GM23248 (cell line): ENCODE measurements at places on chromosomes 6 and 20. TPM values are rescaled to one million over a fixed set of nuclear protein-coding genes. Genes with fewer than 3 reads are reported as not detected.

GRCh38 chr6:40996591-40997233, 42.3 kb downstream of the UNC5CL start:
- peaks cover under 1% of the 10 kb centered on the region; the same call in 1 of the 2 replicates for H3K27me3 ChIP-seq
- DNase-seq: no peak
- no peak overlapping the region for H3K4me3 ChIP-seq
- H3K4me1 ChIP-seq: peaks cover 10% of the 10 kb centered on the region
- no peak overlapping the region for H3K27ac ChIP-seq

DNA sequence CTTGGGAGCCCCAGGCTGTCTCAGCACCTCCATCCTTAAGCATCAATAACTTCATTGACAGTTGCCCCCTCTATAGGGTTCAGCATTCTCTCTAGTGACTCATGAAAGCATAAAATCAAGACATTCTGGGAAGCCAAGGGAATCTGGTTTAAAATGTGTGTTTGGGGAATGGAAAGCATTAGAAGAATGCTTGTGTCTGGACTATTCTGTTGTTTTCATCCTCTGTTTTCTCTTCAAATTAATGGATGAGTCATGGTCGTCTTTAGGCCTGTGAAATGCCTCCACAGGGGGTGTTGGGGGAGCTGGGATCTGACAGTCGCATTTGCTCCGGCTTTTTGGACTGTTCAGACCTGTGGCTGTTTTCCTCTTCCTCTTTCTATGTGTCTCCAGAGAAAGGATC, 279.7 kb downstream of the CDC5L start:
- peak overlapping the region; percentile 66 for H3K27ac ChIP-seq
- H3K36me3 ChIP-seq: no peaks in the 10 kb centered on the region
- peak; percentile 94 for DNase-seq
- no peak overlapping the region for H3K4me3 ChIP-seq
- no peaks in the 10 kb centered on the region for H3K27me3 ChIP-seq
- H3K4me1 ChIP-seq: peaks cover 60% of the 10 kb centered on the region

The CST4 gene
- not detected in 2 replicates for total RNA-seq

- DNase-seq: no peak
- no peak overlapping the region for H3K4me3 ChIP-seq
- peaks cover 5% of the 10 kb centered on the region; the same call in 1 of the 2 replicates for H3K27me3 ChIP-seq
- H3K4me1 ChIP-seq: peaks cover 3% of the 10 kb centered on the region; the same call in 1 of the 2 replicates
- H3K27ac ChIP-seq: no peak overlapping the region
- no peaks in the 10 kb centered on the region for H3K36me3 ChIP-seq
Measured at GRCh38 chr6:104537872-104538271, 321.8 kb downstream of the HACE1 start.

The MCCD1 gene
- not detected in 2 replicates for total RNA-seq

The HCRTR2 gene
- total RNA-seq: not detected in 2 replicates

The OR2J1 gene
- total RNA-seq: not detected in 2 replicates

The FAM209A gene
- total RNA-seq: not detected in 2 replicates

DNA sequence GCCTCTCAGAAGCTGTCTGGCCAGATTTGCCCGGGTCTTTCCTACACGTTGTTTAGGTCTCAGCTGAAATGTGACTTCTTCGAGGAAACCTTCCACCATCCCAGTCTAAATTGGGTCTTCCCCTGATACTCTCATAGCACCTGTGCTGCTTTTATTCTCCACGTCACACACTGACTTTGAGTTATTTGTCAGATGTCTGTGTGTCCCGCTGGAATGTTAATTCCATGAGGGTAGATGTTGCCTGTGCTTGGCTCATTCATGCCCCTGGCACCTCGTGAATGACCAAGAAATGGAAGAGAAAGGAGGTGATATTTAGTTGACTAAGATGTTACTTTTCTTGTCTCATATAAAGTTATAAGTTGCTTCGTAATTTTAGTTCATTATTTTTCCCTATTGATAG, 197.8 kb downstream of the TMEM242 start:
- DNase-seq: no peak
- H3K4me1 ChIP-seq: 0 out of 2 replicates have a peak, but pooled peaks cover 3% of the 10 kb centered on the region
- no peaks in the 10 kb centered on the region for H3K27me3 ChIP-seq
- H3K36me3 ChIP-seq: no peaks in the 10 kb centered on the region

- H3K36me3 ChIP-seq: no peaks in the 10 kb centered on the region
- no peak overlapping the region for H3K27ac ChIP-seq
- peak; percentile 83 for DNase-seq
- H3K4me1 ChIP-seq: peaks cover 11% of the 10 kb centered on the region
- 0 out of 2 replicates have a peak overlapping the region, but pooled peaks have one; percentile 3 for H3K4me3 ChIP-seq
- H3K27me3 ChIP-seq: no peaks in the 10 kb centered on the region
Measured at GRCh38 chr6:141169419-141169818, 963.3 kb upstream of the GJE1 start.

- no peaks in the 10 kb centered on the region for H3K36me3 ChIP-seq
- H3K27ac ChIP-seq: peak overlapping the region; percentile 61
- H3K4me1 ChIP-seq: peaks cover 31% of the 10 kb centered on the region
Measured at GRCh38 chr20:50152394-50153152, 950 bp downstream of the PEDS1 start.

DNA sequence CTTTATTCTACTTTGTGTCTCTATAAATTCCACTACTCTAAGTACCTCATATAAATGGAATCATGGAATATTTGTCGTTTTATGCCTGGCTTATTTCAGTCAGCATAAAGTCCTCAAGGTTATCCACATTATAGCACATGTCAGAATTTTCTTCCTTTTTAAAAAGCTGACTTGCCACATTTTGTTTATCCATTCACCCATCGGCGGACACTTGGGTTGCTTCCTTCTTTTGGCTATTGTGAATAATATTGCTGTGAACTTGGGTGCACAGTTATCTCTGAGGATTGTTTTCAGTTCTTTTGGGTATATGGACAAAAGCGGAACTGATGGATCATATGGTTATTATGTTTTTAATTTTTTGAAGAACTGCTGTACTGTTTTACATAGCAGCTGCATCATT, 39.1 kb upstream of the ME1 start:
- no peak overlapping the region for H3K4me3 ChIP-seq
- H3K27me3 ChIP-seq: no peaks in the 10 kb centered on the region; the same call in 1 of the 2 replicates
- no peaks in the 10 kb centered on the region for H3K4me1 ChIP-seq
- no peak for DNase-seq

GRCh38 chr20:8434326-8434876, 302.3 kb downstream of the PLCB1 start:
- DNase-seq: peak; percentile 21
- no peaks in the 10 kb centered on the region for H3K27me3 ChIP-seq
- no peaks in the 10 kb centered on the region for H3K36me3 ChIP-seq

The PTCRA gene
- total RNA-seq: not detected in 2 replicates

GRCh38 chr6:113735491-113735890, 121.7 kb upstream of the MARCKS start:
- no peaks in the 10 kb centered on the region for H3K36me3 ChIP-seq
- H3K4me1 ChIP-seq: peaks cover 8% of the 10 kb centered on the region
- no peak overlapping the region for H3K27ac ChIP-seq
- no peak overlapping the region for H3K4me3 ChIP-seq

DNA sequence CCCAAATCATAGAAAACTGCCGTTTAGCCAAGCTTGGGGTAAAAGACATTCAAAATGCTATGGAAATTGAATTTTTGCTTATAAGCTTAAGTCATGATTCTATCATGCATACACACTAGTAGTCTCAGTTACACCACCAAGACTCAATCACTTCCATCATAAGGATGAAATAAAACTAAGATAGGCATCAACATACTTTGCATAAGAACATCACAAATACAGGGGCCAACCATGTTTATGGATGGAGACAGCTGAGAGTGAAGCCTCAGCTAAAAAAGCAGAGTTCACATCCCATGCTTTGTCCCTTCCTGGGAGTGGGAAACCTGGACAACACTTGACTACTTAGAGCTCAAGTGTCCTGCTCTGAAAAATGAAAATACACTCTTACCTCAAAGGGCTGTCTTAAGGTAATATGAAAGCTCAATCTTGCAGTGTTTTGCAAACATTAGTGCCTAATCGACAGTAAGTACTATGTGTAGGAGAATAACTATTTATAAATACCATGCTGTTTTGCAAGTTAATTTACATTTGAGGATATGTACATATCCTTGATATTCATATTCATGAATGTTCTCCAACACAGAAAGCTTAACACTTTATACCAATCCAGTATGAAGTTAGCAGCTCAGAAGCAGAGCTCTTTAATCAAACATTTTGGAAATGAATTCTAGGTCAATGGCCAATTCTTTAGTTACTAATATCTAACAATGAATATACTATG, 32.0 kb upstream of the SMIM28 start:
- H3K36me3 ChIP-seq: no peaks in the 10 kb centered on the region
- H3K27me3 ChIP-seq: no peaks in the 10 kb centered on the region
- no peak for DNase-seq

The HLA-DQB1 gene
- total RNA-seq: not detected in 2 replicates

GRCh38 chr6:19697744-19698290, 139.4 kb upstream of the ID4 start:
- peaks cover 3% of the 10 kb centered on the region for H3K27me3 ChIP-seq
- peaks cover 8% of the 10 kb centered on the region; the same call in 1 of the 2 replicates for H3K4me1 ChIP-seq
- DNase-seq: peak; percentile 91
- H3K27ac ChIP-seq: no peak overlapping the region
- no peak overlapping the region for H3K4me3 ChIP-seq
- no peaks in the 10 kb centered on the region for H3K36me3 ChIP-seq

The OPN5 gene
- not detected in 2 replicates for total RNA-seq

- H3K36me3 ChIP-seq: no peaks in the 10 kb centered on the region
- no peak for DNase-seq
- H3K4me3 ChIP-seq: no peak overlapping the region
- H3K27me3 ChIP-seq: no peaks in the 10 kb centered on the region
Measured at GRCh38 chr6:39678914-39679313, 46.3 kb downstream of the KIF6 start.

The ARMC12 gene
- total RNA-seq: not detected in 2 replicates

- H3K36me3 ChIP-seq: no peaks in the 10 kb centered on the region
- DNase-seq: no peak
- H3K27me3 ChIP-seq: no peaks in the 10 kb centered on the region
- no peaks in the 10 kb centered on the region; the same call in 1 of the 2 replicates for H3K4me1 ChIP-seq
- H3K4me3 ChIP-seq: no peak overlapping the region
Measured at GRCh38 chr20:53797085-53797484, 203.4 kb upstream of the ZNF217 start.

The SLC4A11 gene
- 0.63 and 0.65 TPM in 2 replicates for total RNA-seq

DNA sequence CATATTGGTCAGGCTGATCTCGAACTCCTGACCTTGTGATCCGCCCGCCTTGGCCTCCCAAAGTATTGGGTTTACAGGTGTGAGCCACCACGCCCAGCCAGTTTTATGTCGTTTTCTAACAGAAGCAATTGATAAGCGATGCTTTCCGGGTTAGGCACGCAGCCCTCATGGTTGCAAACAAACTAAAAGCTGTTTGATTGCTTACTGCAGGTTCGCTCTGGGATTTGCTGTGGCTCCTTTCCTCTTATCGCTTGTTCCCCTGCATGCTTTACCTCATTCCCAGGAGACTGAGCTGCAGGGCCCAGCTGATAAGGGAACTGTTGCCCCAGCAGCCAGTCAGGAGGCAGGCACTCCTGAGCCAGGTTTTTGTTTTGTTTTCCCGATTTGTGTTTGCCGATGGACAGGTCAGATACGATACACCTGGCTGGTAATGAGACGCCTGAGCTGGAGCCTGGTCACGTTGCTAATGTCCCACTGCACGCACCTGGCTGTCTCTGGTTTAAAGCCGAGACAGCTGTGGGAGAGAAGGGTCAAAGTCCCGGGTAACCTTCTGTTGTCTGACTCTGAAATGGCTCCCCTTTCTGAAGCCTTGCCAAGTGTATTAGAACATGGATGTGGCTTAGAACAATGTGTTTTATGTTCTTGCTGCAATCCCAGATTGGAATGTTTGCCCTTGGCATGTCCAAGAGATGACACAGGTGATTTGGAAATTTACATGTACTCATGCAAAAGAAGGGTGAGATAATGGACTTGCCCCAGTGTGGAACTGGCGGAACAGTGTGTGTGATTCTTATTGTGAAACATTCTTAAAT, 19.9 kb downstream of the DSP start:
- no peak overlapping the region for H3K4me3 ChIP-seq
- no peaks in the 10 kb centered on the region for H3K27me3 ChIP-seq
- no peak overlapping the region for H3K27ac ChIP-seq
- peaks cover 63% of the 10 kb centered on the region for H3K36me3 ChIP-seq
- DNase-seq: peak; percentile 51

- H3K36me3 ChIP-seq: no peaks in the 10 kb centered on the region
- no peaks in the 10 kb centered on the region for H3K27me3 ChIP-seq
- peak; percentile 73 for DNase-seq
- H3K27ac ChIP-seq: peak overlapping the region; percentile 50
Measured at GRCh38 chr6:25229671-25230321, 49.4 kb upstream of the CARMIL1 start.

DNA sequence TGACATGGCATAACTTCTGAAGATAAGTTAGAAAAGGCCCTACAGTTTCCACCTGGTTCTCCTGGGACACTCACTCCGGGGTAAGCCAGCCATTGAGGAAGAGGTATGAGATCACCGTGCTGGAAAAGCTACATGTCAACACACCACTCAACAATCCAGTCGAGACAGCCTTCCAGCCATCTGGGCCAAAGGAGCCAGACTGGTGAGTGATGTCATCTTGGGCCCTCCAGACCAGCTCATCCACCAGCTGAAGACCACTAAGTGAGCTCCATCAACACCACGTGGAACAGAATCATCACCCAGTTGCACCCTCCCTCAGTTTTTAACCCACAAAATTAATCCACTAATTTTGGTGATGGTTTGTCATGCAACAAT, 32.3 kb upstream of the RSPO4 start:
- H3K36me3 ChIP-seq: no peaks in the 10 kb centered on the region
- H3K4me1 ChIP-seq: no peaks in the 10 kb centered on the region
- DNase-seq: peak; percentile 12

GRCh38 chr6:11463398-11463780, 74.2 kb upstream of the TMEM170B start:
- no peak for DNase-seq
- H3K27me3 ChIP-seq: no peaks in the 10 kb centered on the region
- H3K4me1 ChIP-seq: no peaks in the 10 kb centered on the region

GRCh38 chr6:112163295-112164257, 76.2 kb downstream of the FAM229B start:
- no peaks in the 10 kb centered on the region for H3K4me1 ChIP-seq
- H3K4me3 ChIP-seq: no peak overlapping the region
- DNase-seq: peak; percentile 46
- H3K27me3 ChIP-seq: no peaks in the 10 kb centered on the region
- H3K27ac ChIP-seq: no peak overlapping the region

DNA sequence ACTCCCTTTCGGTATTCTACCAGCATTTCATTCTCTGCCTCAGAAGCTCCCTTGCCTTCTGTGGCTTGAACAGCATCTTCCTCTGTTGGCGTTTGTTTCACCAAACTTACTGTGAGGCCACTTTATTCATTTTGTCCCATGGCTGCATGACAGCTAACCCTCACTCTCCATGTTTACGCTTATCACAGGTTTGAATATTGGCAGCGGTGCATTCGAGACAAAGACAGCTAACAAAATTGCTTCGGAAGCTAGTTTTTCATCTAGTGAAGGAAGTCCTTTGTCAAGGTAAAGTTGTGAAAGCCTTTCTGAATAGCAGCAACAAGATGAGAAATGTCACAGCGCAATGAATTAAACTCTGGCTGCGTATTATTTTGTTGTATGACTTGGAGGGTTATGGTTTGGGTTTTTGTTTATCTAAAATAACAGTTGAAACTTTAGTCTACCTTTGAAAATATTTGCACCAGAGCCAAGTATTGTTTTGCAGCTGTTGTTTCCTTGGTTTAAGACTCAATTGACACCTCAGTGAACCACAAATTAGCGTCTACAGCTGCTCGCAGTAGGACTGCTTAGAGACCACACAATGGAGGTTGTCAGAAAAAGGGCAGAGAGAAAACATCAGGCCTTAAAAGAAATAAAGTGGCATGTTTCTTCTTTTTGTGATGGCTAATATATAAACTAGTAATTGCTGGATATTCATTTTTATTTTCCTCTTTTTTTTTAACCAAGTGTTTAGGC, 70.4 kb upstream of the XRN2 start:
- peaks cover 8% of the 10 kb centered on the region; the same call in 1 of the 2 replicates for H3K4me1 ChIP-seq
- H3K27me3 ChIP-seq: no peaks in the 10 kb centered on the region
- H3K27ac ChIP-seq: no peak overlapping the region
- no peak overlapping the region for H3K4me3 ChIP-seq
